Stimulated activated CD8-positive, alpha-beta memory T cell treated with anti-CD3 and anti-CD28 coated beads, Interleukin-4, amount 100 ng/mL, for 1 hour (primary cell): ENCODE measurements at places on chromosomes 2 and 18.

DNA sequence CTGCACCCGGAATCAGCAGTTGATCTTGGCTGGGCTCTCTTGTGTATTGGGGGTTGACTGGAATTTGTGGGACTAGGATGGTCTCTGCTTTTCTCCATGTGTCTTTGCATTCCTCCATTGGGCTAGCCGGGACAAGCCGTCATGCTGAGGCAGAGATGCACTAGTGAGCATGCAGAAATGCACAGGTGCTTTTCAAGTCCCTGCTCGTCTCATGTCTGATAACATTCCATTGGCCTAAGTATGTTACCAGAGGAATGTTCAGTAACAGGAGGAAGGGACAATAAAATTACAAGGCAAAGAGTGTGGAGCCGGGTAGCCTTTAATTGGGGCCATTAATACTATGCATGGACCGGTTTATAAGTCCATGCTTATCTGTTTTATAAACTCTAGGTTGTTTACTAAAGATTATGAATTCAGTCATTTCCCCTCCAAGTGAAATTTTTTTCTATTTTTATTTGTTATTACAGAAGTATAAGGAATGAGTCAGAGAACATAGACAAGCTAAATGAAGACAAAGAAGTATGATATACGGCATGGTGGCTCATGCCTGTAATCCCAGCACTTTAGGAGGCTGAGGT is 24.4 kb upstream of the AAK1 start:
- DNase-seq, result no peak

- DNase-seq, result no peak
Observed at GRCh38 chr2:164589522-164589921, 31.8 kb downstream of the GRB14 start.

- DNase-seq, result no peak
Observed at GRCh38 chr2:222998459-222998858, 53.5 kb upstream of the KCNE4 start.

DNA sequence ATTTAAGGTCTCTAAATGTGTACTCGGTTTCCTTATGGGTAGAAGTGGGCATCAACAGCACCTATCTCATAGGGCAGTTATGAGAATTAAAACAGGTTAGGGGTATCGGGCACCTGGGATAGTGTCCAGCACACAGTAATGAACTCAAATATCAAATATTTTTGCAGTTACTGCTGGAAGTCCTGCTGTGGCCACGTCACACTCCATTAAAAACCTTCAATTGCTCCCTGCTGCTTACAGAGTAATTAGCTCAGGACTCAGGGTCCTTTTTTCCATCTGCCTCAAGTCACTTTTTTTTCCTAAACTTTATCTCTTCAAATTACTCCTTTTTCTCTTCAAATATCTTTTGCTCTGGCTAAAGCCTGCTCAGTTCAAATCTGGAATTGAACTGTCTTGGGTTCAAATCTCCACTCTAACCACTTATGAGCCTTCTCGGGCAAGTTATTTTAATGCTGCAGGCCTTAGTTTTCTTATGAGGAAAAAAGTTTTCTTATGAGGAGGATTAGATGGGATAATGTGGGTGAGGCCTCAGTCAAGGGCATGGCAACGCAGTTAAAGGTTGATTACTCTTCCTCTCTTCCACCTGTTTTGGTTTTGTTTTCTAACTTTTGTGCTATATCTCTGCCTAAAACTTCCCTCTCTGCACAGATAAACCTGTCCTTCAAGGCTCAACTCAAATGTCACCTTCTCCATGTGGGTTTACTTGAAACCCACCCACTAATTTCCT is 36.6 kb downstream of the SPRED2 start:
- DNase-seq, result no peak

- no peak for DNase-seq
Observed at GRCh38 chr2:20634507-20635112, 16.3 kb downstream of the HS1BP3 start.

- no peak for DNase-seq
Observed at GRCh38 chr2:32741575-32741974, 113.7 kb downstream of the TTC27 start.

DNA sequence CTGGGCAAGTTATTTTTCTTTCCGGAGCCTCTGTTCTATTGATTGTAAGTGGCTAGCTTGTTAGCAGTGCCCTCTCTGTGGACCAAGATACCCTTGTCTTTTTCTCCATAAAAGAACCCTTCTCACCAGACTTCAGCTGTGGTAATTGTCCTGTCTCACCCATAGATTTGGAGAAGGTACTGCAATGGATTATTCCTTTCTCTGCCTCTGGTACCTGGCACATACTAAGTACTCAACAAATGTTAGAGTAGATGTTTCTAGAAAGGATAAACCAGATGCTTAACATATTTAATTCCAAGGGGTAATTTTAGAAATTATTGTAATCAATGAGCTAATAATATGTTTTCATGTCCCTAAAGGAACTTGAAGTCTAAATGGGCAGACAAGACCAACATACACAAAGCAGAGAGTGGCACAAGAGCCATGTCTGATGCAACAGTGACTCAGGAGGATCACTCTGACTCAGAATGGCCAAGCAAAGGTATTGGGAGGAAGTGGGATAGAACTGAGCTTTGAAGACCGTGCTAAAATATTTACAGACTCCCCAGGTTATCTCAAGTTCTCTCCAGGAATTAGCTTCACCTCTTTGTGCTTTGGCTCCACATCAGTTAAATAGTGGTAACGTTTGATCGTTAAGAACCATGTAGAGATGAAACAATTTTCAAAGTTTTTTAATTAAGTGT is 129.7 kb upstream of the OSR1 start:
- no peak for DNase-seq

DNA sequence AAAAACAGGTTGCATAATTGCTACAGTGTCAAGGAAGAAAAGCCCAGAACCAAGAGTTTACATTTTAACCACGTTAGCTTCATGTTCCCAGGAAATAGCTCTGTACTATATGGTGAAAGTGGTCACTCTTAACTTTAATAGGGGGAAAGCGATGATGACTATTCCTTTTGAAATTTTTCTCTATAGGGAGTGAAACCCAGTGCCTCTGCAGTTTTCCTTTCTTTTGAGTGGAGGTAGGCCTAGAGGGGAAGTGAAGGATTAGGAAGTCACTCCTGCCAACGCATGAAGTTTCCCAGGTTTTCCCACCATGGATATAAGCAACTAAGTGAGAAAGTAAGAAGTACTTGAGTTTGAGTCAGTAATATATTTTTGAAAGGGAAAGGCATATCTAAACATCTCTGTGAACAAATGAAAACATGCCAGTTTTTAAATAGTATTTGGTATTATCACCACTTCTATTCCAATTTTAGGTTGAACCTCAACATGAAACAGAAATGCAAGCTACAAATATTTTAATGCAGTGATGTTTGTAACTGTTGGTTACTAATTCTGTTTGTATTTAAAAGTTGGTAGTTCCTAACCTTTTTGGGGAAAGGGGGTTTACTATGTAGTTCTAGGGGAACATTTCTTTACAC is 91.9 kb downstream of the VRK2 start:
- DNase-seq, result no peak

GRCh38 chr2:65043001-65043400 is 13.2 kb upstream of the CEP68 start:
- DNase-seq, result no peak
